ENCODE measurements at places on chromosomes 1 and 21.

DNA sequence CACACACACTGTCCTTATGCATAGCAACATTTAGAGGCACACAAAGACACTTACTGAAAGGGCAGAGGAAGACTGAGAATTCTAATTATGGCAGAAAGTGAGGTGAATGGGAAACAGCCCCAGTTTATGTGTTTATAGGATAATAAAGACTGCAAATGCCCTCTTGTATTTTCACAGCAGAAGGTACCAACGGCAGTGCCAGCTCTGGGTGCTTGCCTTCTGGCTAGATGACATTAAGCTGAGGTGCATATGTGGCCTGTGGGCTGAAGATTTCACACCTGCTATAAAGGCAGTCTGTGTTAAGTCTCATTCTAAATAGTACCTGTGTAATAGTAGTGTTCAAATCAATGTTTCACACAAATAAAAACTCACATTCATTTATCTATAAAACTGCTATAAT, 347.2 kb upstream of the ZRANB2 start:
- DNase-seq: no peak

GRCh38 chr1:110058591-110058990, 11.9 kb downstream of the ALX3 start:
- DNase-seq: no peak

- DNase-seq: no peak
Observed at GRCh38 chr1:231558708-231559185, 30.3 kb downstream of the TSNAX start.

DNA sequence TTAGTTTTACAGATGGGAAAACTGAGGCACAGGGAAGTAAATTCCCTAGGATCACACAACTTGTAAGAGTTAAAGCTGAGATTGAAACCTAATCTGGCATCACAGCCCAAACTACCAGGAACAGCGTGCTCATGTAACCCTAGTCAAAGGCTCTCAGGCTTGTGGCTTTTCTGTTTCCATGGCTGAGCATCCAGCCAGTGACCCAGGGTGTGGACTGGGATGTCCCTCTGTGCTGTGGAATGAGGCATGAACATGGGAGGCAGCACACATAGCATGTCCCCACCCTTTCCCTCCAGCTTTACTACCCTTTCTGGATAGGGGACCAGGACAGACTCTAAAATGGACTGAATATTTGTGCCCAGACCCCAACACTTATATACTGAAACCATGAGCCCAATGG, 35.1 kb upstream of the RGS16 start:
- DNase-seq: no peak

GRCh38 chr21:36073181-36073580, 3.4 kb downstream of the CBR1 start:
- DNase-seq: no peak

DNA sequence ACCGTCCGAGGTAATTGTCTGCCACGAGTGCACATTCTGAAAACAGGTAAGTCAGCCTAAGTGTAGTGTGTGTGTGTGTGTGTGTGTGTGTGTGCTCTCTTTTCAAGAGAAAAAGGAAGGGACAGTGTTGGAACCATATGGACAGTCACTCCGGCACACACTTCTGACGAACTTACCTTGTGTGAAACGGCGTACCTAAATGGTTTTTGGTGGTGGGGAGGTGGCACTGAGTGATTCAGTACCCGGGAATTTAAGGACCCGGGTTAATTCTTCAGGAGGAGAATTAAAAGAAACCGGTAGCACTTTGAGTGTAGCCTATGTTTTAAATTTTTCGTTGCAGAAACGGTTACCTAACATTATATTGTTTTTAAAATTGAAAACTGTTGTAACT, 286 bp downstream of the ODR4 start:
- DNase-seq: no peak

DNA sequence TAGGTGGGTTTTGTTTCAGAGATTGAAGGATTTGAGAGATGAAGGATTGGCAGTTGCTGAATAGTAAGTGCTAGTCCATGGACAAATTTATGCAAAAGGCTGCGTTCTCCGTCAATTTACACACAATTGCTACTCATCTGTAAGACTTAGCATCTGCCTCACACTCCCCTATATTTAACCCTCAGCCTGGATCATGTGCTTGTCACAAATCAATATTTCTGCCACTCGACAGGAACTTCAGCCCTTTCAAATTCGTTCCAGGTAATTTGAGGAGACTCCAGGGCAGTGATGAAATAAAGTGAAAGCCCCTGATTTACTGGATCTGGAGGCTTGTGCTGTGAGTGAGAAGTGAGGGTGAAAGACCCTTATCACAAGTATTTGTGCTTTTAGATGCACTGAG, 105.6 kb upstream of the UBE2U start:
- no peak for DNase-seq

DNA sequence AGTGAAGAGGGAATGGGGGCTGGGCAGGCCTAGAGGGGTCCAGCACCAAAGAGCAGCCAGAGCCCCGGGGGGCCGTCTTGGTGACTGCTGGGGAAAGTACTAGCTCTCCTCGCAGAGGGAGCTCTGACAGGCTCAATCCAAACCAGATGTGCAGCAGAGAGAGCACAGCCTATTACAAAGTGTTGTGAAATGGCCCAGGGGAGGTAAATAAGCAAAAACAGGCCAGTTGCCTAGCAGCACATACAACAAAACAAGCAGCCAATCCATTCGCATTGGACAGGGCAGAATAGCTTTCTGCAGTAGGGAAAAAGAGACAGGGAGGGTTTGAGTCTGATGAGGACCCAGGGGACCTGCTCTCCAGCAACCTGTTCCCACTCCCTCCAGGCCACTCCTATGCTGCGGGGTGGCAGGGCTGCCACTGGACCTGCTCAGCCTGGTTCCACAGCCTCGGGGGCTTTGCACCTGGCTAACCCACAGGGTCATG, 239.6 kb upstream of the FGGY start:
- no peak for DNase-seq

DNA sequence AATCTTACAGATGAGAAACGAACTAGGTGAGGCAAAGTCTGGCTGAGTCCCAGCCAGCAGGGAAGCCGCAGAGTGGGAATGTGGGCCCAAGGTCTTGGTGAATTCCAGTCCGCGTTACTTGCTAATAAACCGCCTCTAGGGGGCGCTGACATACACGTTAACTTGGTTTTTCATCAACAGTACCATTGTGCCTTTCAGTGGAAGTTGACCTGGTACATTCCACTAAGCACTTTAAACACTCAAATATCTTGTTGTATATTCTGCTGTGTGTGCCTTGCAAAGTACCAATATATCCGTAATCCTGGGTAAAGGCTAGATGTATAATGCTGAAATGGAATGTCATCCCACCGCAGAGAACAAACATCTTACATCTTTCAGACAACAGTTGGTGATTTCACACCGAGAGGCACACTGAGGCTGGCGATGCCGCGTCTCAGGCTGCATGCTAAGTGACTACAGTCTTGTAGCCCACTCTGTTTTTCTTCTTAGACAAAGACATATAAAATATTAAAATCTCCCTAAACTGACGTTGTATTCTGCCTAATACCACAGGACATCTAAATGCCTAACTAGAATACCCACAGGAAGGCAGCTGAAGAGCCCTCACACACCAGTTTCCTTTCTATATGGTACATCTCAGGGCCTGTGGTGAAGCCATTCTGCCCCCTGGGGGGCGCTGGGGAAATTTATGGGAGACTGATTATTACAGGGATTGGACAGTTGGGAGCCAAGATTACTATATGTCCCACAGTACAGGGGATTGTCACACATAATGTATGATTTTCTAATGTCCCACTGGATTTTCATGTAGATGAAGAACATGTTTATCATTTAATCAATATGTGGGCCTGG, 49.2 kb upstream of the C1orf198 start:
- peak; percentile 53 for DNase-seq

DNA sequence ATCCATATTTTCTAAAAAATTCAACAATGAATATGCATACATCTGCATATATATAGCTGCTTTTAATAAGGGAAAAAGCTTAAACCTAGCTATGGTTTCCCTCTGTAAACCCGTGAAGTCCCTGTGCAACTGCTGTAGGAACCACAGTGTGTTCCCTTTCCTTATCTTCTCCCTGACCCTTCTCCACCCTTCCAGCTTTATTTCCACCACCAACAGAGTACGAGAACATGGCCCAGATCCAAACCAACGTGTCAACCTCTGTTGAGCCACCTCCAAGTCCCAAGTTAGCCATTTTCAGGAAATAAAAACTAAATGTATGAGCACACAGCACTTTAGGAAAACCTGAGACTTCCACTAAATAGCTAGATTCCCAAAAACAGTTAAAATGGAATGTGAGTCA, 20.3 kb downstream of the SUSD4 start:
- no peak for DNase-seq

DNA sequence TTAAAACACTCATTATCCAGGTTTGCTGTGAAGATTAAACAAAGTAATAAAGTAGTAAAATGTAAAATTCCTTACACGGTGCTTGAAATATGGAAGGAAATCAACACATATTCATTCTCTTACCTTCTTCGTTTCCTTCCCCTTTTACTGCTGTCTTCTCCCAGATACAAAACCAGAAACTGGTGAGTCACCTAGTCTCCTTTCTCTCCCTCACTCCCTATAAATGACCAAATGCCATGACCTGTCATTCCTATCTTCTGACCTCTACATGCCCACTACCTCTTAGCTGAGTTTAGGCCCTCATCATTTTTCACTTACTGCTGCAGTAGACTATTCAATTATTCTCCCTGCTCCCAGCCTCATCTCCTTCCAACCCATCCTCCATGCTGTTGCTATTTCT, 4.3 kb upstream of the NR1I3 start:
- DNase-seq: no peak

- no peak for DNase-seq
Observed at GRCh38 chr1:7385471-7386225, 385.4 kb upstream of the VAMP3 start.

GRCh38 chr1:227072991-227073390, 132.9 kb downstream of the COQ8A start:
- no peak for DNase-seq

DNA sequence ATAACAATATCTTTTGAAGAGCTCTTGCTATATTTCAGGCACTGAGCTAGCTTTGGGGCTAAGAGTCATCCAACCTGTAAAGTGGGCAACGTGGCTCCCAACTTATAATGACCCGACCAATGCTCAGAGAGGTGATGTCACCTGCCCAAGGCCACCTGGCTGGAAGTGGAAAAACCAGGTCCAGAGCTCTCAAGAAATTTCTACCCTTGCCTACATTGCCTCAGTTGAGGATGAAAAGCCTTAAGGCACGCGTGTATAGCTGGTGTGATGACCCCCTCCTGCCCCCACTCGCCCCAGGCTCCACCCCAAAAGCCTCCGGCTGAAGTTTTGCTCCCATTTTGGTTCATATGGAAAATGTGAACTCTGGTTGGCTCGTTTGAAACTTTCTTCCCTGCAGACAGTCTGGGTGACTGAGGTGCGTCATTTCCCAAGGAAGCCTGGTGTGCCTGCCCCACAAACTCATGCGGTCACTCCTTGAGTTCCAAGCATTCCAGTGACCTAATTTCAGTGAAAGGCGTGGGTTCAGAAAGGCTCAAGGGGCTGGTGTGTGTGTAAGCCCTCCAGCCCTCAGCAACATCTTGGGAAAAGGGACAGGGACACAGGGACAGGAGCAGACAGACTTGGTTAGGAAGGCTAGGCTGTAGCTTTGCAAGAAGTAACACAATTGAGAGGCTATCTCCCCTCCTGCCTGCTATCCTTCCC, 20.5 kb downstream of the HTR1D start:
- no peak for DNase-seq

DNA sequence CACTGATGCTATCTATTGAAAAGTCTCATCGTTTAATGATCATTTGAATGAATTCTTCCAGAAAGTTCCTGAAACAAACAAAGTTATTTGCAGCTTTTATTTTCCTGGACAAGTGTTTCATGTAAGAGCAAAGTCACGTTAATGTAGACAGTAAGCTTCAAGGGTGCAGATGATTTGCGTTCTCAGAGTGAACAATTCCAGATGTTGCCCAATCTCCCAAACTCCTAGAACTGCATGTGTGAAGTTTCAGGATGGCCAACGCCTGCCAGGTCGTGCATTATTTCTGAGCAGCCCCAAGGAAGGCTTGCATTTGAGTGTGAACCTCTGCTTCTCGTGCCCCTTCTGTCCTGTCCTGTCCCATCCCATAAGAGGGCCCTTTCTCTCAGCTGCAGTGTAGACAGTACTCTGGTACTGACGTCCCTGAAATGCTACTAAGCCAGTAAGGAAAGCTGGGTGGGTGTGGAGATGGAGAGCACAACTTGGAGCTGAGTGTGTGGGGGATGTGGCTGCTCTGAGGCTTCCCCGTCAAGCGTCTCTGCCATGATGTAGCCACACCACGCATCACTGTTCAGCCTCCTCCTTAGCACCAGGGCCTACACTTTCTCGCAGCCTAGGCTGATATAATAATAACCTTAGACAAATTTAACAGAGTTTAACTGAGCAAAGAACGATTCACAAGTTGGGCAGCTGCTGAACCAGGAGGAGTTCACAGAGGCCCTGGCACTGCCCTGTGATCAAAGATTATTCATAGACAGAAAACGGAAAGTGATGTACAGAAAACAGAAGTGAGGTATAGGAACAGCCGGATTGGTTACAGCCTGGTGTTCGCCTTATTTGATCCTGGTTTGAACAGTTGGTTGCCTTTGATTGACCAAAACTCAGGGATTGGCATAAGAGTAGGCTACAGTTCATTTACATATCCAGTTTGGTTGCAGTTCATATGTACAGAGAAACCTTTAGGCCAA, 50.4 kb downstream of the RHOU start:
- DNase-seq: no peak

GRCh38 chr1:94284476-94284875, 47.1 kb upstream of the ARHGAP29 start:
- DNase-seq: no peak

GRCh38 chr1:40711465-40712404, 20.2 kb downstream of the NFYC start:
- no peak for DNase-seq

GRCh38 chr1:189774721-189775287, 702.9 kb downstream of the BRINP3 start:
- DNase-seq: no peak

DNA sequence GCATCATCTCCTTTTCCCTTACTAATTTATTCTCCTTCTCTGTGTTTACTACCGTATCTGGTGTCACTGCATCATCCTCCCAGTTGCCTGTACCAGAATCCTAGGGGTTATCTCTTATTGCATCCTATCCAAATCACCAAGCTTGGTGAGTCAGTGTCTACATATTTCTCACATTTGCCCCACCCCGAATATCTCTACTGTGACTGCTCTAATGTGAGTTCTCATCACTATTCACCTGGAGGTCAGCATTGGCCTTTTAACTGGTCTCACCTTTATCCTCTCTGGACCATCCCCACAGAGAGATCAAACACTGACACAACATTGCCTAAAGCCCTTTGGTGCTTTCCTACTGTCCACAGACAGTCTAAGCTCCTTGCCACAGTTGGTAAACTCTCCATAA, 45.7 kb upstream of the ZNF648 start:
- no peak for DNase-seq

GRCh38 chr1:207713529-207713928, 38.3 kb upstream of the CD46 start:
- no peak for DNase-seq

GRCh38 chr1:31617916-31618746, 642 bp downstream of the HCRTR1 start:
- DNase-seq: no peak

DNA sequence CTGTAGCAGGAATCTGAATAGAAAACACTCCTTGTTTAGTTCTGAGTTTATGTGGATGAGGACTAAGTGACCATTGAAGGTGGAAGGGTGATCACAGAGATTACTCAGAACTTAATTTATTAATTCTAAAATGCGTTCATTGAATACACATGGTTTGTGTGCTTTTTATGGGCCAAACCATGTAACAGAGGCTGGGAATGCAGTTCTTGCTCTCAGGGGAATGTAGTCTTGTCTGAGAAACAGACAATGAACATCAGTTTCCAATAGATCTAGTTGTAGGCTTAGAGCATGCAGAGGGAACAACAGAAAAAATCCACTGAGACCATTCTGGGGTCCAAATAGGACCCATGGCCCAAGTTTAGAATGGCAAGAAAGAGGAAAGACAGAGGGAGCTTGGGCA, 46.1 kb downstream of the ITSN1 start:
- DNase-seq: no peak

All from GM12864 (cell line).